ENCODE measurements at places on chromosomes 11 and 22. TPM values are rescaled to one million over a fixed set of nuclear protein-coding genes. Genes with fewer than 3 reads are reported as not detected.

DNA sequence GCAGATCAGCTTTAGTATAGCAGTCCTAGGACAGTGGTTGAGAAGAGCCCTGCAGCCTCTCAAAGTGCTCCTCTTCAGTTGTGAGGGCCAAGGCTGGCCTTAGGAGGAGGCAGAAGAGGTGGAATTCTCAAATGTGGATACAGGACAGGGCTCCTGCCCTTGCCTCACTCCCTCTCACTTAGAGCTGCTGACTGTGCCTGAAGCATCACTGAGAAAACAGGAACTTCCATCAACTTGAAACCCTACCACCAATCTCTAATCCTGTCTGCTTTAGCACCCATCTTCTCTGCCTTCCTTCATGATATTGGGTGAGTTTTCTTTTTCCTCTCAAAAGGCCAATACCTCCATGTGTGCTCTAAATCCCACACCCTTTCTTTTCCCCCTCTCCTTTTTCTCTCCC lies 14.4 kb upstream of the UCP3 start:
- no peak overlapping the region for H3K4me3 ChIP-seq
- H3K27ac ChIP-seq, result no peak overlapping the region
- DNase-seq, result no peak
- H3K36me3 ChIP-seq, result peaks cover 31% of the 10 kb centered on the region
- peaks cover 6% of the 10 kb centered on the region for H3K4me1 ChIP-seq

DNA sequence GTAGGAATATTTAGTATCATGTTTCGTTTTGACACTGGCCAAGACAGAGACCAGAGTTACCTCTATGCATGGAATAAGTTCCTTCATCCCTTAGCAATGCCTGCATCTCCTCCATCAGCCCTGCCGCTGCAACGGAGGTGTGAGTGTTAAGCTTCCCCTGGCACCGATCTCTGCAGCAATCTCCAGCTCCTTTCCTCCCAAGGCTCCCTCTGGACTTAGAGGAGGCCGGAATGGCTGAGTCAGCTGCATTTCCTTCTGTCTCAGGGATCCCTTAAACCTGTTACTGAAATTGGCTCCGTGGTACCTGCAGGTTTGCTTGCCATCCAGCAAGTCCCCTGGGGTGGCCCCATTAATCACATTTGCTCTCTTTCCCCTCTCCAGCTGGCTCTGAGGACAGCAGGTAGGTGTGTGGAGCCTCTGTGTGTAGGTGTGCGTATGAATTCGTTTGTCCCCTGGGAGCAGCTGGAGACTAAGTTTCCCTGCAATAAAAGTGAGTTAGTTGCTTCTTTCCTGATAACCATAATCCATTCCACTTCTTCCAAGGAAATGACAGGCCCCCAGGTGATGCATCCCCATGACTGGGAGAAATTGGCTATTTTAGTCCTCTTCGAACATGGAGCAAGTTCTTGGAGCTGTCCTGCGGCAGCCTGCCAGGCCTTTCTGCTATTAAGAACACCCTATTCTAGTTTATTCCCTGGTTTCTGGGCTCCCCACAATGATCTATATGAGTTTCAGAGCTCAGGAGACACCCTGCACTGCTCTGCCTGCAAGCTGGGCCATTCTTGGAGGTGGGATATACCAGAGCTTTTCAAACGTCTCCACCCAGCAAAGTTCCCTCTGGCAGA lies 457.2 kb upstream of the CADM1 start:
- no peak overlapping the region for H3K4me3 ChIP-seq
- peaks cover 20% of the 10 kb centered on the region for H3K4me1 ChIP-seq
- no peak for DNase-seq
- no peak overlapping the region for H3K27ac ChIP-seq
- peaks cover 15% of the 10 kb centered on the region for H3K27me3 ChIP-seq
- no peaks in the 10 kb centered on the region for H3K36me3 ChIP-seq

- H3K27me3 ChIP-seq, result no peaks in the 10 kb centered on the region
- H3K4me1 ChIP-seq, result no peaks in the 10 kb centered on the region
- H3K36me3 ChIP-seq, result peaks cover 1% of the 10 kb centered on the region
- H3K4me3 ChIP-seq, result no peak overlapping the region
These were observed 28.2 kb downstream of the C2CD3 start for GRCh38 chr11:74142624-74143023.

DNA sequence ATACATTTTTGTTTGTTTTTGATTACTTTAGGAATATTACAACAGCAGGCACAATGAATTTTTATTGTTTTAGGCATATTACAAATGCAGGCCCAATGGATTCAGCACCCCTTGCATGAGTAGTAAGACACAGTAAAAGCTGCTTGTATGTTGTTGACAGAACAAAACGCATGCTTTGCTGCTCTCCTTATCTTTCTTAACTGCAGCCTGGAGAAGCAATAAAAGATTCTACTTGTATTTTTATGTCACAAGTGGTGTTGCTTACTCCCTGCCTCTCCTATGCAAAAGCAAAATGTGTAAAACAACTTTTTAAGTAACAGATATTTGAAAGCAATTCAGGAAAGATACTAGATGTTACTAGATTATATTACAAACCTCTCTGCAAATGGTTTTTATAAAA lies 73.9 kb downstream of the TRPC6 start:
- H3K36me3 ChIP-seq, result no peaks in the 10 kb centered on the region
- no peak for DNase-seq
- no peak overlapping the region for H3K27ac ChIP-seq

- no peak overlapping the region for H3K4me3 ChIP-seq
- H3K36me3 ChIP-seq, result peaks cover 3% of the 10 kb centered on the region
- no peaks in the 10 kb centered on the region for H3K4me1 ChIP-seq
- H3K27me3 ChIP-seq, result no peaks in the 10 kb centered on the region
- DNase-seq, result no peak
These were observed 29.9 kb downstream of the CCDC15 start for GRCh38 chr11:124983674-124984511.

DNA sequence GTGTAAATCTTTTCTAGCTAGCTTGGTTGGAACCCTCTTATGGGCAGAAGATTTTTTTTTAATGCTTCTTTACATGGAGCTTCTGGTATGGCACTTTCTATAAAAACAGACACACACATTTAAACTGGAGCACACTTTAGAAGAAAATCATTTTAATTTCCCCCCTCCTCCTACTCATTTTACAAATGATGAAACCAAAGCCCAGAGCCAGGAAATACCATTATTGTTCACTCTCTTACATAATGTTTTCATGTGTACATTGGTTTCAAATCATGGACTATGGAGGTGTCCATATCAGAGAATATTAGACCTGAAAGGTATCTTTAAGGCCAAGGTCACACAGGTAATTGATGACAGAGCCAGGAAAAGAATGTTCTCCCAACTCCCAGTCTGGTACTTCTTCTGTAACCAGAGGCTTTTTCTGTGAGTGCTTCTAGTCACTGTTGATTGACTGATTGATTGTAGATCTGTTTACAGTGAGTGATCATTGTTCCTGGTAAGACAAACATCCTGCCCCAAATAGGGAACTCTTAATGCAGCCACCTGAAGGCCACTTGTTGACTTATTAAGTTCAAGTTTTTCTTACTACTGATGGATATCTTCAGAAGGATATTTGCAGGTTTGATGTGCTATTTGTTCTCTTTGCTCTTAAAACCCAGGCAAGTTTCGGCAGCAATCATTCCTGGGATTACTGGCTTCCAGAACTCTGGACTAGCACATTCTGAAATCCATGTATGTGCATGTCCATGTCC lies 26.8 kb upstream of the ME3 start:
- H3K27ac ChIP-seq, result no peak overlapping the region
- no peaks in the 10 kb centered on the region for H3K36me3 ChIP-seq
- H3K4me1 ChIP-seq, result no peaks in the 10 kb centered on the region
- no peaks in the 10 kb centered on the region for H3K27me3 ChIP-seq

- H3K36me3 ChIP-seq, result no peaks in the 10 kb centered on the region
- H3K27ac ChIP-seq, result no peak overlapping the region
- peaks cover 17% of the 10 kb centered on the region for H3K4me1 ChIP-seq
- no peak for DNase-seq
These were observed 19.4 kb upstream of the ACCSL start for GRCh38 chr11:44028401-44028800.

DNA sequence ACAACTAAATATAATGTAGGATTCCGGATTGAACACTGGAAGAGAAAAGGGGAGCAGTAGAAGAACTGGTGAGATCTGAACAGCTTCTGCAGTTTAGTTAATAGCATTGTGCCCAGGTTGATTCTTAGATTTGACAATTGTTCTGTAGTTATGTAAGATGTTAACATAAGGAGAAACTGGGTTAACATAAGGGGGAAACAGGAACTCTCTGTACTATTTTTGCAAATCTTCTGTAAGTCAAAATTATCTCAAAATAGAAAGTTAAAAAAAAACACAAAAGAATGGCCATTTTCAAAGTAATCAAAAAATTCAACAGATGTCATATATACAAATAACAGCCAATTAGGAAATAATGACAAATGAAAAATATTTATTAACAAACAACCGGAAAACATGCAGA lies 18.7 kb upstream of the LRP5 start:
- DNase-seq, result no peak
- peaks cover 14% of the 10 kb centered on the region for H3K4me1 ChIP-seq
- no peak overlapping the region for H3K27ac ChIP-seq
- no peaks in the 10 kb centered on the region for H3K27me3 ChIP-seq

DNA sequence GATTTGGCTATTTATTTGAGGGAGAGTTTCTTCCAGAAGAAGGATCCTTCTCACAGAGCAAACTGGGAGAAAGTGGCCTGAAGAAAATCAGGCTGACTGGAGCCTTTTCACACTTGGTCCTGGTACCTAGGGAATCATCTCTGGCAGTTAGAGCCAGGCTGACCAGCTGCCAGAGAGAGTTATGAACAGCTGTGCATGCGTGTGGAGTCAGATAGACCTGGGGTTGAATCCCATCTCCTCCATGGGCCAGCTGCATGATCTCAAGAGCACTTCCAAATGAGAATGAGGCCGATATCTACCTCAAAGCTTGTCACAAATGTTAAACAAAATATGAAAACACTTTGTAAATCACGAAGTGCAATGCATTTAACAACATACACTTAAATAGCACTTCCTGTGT lies 390.0 kb downstream of the TENM4 start:
- peaks cover 4% of the 10 kb centered on the region for H3K4me1 ChIP-seq
- no peak for DNase-seq
- H3K27ac ChIP-seq, result no peak overlapping the region
- no peaks in the 10 kb centered on the region for H3K27me3 ChIP-seq
- H3K36me3 ChIP-seq, result no peaks in the 10 kb centered on the region

DNA sequence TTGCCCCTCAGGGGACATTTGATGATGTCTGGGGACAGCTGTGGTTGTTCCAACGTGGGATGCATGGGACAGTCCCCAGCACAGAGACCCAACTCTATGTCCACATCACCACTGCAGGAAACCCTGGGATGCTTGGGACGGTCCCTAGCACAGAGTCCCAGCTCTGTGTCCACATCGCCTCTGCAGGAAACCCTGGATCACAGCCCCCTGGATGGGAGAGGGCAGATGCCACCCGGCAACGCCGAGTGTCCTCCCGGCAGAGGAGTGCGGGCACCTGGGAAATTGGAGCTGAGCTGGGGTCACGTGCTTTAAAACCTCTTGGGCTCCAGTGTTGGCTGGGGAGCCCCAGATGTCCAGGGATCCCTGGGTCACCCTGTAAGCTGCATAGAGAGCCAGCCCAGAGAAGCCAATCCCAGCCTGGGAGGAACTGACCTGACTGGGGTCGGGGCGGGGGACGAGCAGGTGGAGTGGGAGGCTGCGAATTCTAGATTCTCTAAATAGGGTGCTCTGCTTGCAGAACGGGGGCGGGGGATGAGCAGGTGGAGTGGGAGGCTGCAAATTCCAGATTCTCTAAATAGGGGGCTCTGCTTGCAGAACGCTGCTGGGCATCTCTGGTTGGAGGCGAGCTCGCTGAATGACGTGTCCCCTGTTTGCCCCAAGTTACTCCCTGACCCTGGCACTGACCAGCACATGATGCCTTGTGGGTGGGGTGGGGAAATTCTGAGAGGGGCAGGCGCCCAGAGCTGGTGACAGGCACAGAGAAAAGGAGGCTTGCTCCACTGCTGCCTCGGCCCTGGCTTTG lies 1197.8 kb downstream of the BRD1 start:
- no peak overlapping the region for H3K4me3 ChIP-seq
- no peak for DNase-seq
- H3K4me1 ChIP-seq, result peaks cover 79% of the 10 kb centered on the region
- peaks cover 50% of the 10 kb centered on the region for H3K36me3 ChIP-seq

- no peaks in the 10 kb centered on the region for H3K27me3 ChIP-seq
- H3K4me1 ChIP-seq, result no peaks in the 10 kb centered on the region
- DNase-seq, result no peak
- H3K4me3 ChIP-seq, result no peak overlapping the region
These were observed 45.8 kb upstream of the SLN start for GRCh38 chr11:107757661-107758060.

DNA sequence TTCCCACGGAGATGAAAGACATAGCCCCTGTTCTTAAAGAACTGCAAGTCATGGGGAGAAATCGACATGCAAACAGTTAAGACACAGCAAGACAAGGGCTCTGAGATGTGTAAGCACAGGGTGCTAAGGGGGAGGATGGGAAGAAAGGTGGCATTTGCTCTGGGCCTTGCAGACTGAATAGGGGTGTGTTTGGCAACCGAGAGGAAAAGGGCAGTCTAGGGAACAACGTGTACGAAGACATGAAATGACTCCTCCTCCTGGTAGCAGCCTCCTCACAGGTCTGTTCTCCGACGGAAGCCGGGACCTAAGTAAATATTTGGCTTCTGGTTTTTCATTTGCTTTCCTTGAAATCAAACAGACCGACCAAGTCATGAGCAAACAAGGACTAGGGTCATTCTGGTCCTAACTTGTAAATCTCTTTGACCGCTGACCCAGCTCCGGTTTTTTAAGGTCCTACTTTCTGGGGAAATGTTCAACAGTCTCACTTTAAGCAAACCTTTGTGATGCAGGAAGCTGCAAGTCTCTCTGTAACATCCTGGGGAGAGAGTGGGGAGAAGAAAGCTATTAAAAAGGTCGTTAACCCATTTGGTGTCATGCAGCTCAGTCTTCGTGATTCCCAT lies 19.7 kb downstream of the NNMT start:
- H3K4me1 ChIP-seq, result no peaks in the 10 kb centered on the region
- DNase-seq, result no peak
- H3K27ac ChIP-seq, result no peak overlapping the region

DNA sequence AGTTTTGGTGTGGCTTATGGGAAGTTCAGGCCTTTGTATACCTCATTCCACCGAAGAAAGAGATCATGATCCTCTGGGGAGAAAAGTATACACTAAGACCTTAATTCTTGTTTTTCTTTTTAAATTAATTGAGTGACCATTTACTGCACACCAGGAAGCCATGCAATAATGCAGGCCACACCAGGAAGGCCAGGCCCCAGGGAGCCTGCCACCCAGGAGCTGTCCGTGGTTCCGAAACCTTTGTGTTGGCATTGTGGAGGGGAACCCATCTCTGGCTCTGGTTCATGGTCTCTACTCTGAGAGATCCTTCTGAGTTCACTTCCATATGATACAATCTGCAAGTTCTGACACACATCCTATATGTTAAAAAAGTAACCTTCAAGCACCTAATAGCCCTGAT lies 291.8 kb downstream of the MIAT start:
- H3K4me1 ChIP-seq, result peaks cover 14% of the 10 kb centered on the region
- DNase-seq, result no peak
- H3K36me3 ChIP-seq, result no peaks in the 10 kb centered on the region

The C22orf31 gene
- not detected for total RNA-seq

The RASSF10 gene
- total RNA-seq, result 7.9 TPM

The OTOG gene
- total RNA-seq, result 1.3 TPM

The SYNGR1 gene
- 63.8 TPM for total RNA-seq

The C11orf52 gene
- 0.88 TPM for total RNA-seq

The RIMBP3B gene
- 0.40 TPM for total RNA-seq

The EPS8L2 gene
- total RNA-seq, result 4.5 TPM

The SYCE3 gene
- total RNA-seq, result not detected

The UBQLNL gene
- 0.30 TPM for total RNA-seq

The KRTAP5-6 gene
- total RNA-seq, result not detected

The P2RX3 gene
- 0.50 TPM for total RNA-seq

The ME3 gene
- 45.3 TPM for total RNA-seq
